ENCODE measurements at places on chromosomes 2 and 18. TPM values are rescaled to one million over a fixed set of nuclear protein-coding genes. Genes with fewer than 3 reads are reported as not detected.

DNA sequence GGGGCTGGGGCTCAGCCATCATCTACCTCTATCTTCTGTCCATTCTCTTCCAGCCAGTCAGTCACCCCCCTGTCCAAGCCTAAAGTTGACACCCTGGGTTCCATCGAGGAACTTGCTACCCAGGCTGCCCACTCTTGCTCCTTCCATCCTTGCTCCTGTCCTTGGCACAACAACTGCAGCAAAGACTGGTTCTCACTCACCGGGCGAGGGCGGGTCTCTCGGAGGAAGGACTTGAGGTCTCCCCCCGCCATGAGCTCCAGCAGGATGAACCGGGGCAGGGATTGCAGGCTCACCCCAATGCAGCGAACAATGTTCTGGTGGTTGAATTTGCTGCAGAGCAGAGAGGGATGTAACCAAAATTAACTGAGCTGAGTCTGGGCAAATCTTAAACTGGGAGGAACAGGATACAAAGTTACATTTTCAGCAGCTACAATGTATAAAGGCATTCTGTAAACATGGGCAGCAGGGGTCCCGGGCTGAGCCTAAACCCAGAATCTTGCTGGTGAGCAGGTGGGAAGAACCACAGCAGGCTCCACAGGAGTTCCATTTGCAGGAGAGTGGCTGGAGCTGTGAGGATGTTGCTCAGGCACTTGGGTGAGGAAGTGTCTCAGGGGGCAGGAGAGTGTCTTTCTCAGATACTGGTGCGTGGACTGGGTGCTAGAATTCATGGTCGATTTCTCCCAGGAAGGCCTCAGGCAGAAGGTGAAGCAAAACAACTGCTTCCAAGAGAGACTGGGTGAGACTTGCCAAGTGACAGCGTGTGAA is 105.5 kb downstream of the CLIP4 start:
- H3K27me3 ChIP-seq, result no peaks in the 10 kb centered on the region
- no peak overlapping the region for H3K4me3 ChIP-seq
- no peak for DNase-seq
- no peak overlapping the region for H3K27ac ChIP-seq
- no peaks in the 10 kb centered on the region for H3K36me3 ChIP-seq

GRCh38 chr2:22279541-22279940 is 1105.4 kb upstream of the KLHL29 start:
- no peak overlapping the region for H3K4me3 ChIP-seq
- no peak for DNase-seq
- no peaks in the 10 kb centered on the region for H3K27me3 ChIP-seq
- no peak overlapping the region for H3K27ac ChIP-seq
- H3K4me1 ChIP-seq, result no peaks in the 10 kb centered on the region

DNA sequence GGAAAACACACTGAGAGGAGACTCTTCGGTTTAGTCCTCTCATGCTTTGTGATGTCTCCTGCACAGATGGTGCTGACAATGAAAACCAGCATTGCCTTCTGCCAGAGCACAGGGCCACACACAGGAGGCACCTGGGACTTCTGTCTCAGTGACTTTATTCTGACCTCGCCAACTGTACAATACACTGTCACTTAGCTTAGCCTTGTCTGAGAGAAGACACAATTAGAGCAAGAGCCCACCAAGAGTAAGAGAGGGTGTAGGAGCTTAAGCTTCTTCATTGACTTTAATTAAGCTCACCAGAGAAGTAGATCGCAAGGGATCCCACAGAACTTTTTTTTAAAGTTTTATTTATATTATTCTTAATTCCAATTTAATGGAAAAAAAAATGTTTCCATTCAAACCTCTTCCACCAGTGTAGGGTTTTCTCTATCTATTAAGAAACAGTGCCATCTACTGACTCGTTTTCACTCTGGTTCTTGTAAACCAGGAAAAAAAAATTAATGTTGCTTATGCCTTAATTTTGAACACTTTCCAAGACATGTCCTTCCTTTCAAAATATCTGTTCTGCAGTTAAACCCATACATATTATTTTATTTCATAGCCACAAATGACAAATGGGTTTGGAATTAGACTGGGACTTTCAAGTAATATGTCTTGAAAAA is 42.4 kb upstream of the DDX18 start:
- no peaks in the 10 kb centered on the region for H3K27me3 ChIP-seq
- H3K36me3 ChIP-seq, result no peaks in the 10 kb centered on the region
- H3K4me1 ChIP-seq, result no peaks in the 10 kb centered on the region
- no peak overlapping the region for H3K27ac ChIP-seq

DNA sequence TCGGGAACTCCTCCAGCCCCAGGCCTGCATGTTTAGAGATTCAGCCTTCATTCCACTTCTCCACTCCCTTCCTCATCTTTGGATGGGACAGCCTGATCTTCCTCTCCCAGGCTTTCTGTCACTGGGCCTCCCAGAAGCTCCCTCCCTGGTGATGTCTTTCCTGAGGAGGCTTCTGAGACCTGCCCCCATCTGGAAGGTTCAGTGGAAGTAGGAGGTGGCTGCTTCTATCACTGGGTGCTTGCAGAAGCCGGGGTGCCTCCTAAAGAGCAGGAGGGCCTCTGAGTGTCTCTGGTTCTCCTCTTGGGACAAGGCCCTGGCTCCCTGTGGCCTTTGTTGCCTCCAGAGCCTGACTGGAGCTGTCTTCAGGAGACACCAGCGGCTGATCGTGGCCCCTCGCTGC is 108.7 kb downstream of the CELF4 start:
- no peak for DNase-seq
- H3K27me3 ChIP-seq, result no peaks in the 10 kb centered on the region
- H3K27ac ChIP-seq, result no peak overlapping the region
- H3K36me3 ChIP-seq, result no peaks in the 10 kb centered on the region

The NCKAP5 gene
- 0.75 TPM for total RNA-seq

- DNase-seq, result no peak
- peaks cover 10% of the 10 kb centered on the region for H3K36me3 ChIP-seq
- H3K4me1 ChIP-seq, result no peaks in the 10 kb centered on the region
- no peaks in the 10 kb centered on the region for H3K27me3 ChIP-seq
Measured at GRCh38 chr2:232329716-232330067, 48.9 kb upstream of the ALPP start.

- H3K36me3 ChIP-seq, result no peaks in the 10 kb centered on the region
- H3K4me3 ChIP-seq, result no peak overlapping the region
- DNase-seq, result no peak
- H3K27me3 ChIP-seq, result no peaks in the 10 kb centered on the region
Measured at GRCh38 chr2:234444242-234444730, 52.6 kb downstream of the ARL4C start.

- H3K36me3 ChIP-seq, result no peaks in the 10 kb centered on the region
- no peaks in the 10 kb centered on the region for H3K27me3 ChIP-seq
- no peak overlapping the region for H3K4me3 ChIP-seq
Measured at GRCh38 chr2:200225951-200226350, 80.5 kb upstream of the SPATS2L start.

The CD8B2 gene
- not detected for total RNA-seq

The OBSL1 gene
- total RNA-seq, result 151 TPM

The NTSR2 gene
- not detected for total RNA-seq

The SOX11 gene
- not detected for total RNA-seq

The MYCN gene
- total RNA-seq, result not detected

DNA sequence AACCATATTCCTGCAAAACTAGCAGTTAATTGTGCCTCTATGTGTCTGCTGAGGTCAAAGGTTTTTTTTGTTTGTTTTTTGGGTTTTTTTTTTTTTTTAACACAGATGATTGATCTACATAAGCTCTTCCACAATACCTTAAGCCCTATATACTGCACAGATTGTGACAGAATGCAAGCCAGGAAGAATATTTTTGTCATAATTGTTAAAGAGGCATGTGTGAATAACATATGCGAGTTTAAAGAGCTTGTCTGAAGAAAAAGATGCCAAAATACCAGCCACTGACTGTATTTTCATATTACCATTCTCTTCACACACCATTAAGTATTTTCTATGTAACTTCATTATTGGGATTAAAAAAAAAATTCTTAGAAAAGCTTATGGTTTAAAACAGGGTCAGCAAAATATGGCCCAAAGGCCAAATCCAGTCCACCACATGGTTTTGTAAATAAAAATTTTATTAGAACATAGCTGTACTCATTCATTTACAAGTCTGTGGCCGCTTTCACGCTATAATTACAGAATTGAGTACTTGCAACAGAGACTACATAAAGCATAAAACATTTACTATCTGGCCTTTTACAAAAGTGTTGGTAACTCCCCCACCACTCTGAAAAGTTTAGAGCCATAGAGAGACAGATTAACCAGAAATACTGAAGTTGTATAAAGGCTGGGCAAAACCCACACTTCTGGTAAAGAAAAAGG is 89.9 kb downstream of the TRIP12 start:
- H3K27ac ChIP-seq, result no peak overlapping the region
- H3K4me1 ChIP-seq, result no peaks in the 10 kb centered on the region
- DNase-seq, result no peak
- no peak overlapping the region for H3K4me3 ChIP-seq

The ASPRV1 gene
- 4.3 TPM for total RNA-seq

DNA sequence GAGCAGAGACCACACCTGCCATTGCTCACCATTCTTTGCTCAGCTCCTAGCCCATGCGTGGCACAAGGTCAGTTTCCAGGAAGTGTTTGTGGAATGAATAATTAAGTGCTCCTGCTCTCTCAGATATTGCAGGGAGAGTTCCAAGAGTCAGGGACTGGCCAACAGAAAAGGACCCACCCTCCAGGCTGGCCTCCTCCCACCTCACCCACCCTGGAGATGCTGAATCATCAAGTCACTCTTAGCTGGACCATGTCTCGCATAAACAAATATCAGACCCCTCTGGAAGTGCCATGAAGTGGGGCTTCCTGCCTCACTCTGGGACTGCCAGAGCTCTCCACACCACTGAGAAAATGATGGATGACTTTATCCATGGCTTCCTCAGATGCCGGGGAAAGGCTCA is 256.0 kb downstream of the TNS1 start:
- H3K27me3 ChIP-seq, result no peaks in the 10 kb centered on the region
- H3K27ac ChIP-seq, result peak overlapping the region; percentile 51
- peaks cover 11% of the 10 kb centered on the region for H3K4me1 ChIP-seq
- H3K4me3 ChIP-seq, result no peak overlapping the region
- H3K36me3 ChIP-seq, result no peaks in the 10 kb centered on the region

GRCh38 chr2:58533376-58533775 is 292.3 kb upstream of the FANCL start:
- H3K36me3 ChIP-seq, result no peaks in the 10 kb centered on the region
- no peaks in the 10 kb centered on the region for H3K27me3 ChIP-seq
- H3K27ac ChIP-seq, result no peak overlapping the region
- no peaks in the 10 kb centered on the region for H3K4me1 ChIP-seq
- no peak overlapping the region for H3K4me3 ChIP-seq
- no peak for DNase-seq

The GALR1 gene
- not detected for total RNA-seq

GRCh38 chr2:105787376-105788318 is 42.9 kb downstream of the NCK2 start:
- peaks cover 32% of the 10 kb centered on the region for H3K4me1 ChIP-seq
- no peaks in the 10 kb centered on the region for H3K27me3 ChIP-seq
- peak; percentile 35 for DNase-seq
- no peak overlapping the region for H3K4me3 ChIP-seq

The TFCP2L1 gene
- total RNA-seq, result 5.5 TPM

The AGXT gene
- total RNA-seq, result not detected

GRCh38 chr2:145771525-145771924 is 1251.6 kb upstream of the ZEB2 start:
- H3K36me3 ChIP-seq, result no peaks in the 10 kb centered on the region
- H3K27ac ChIP-seq, result no peak overlapping the region
- no peaks in the 10 kb centered on the region for H3K27me3 ChIP-seq

- no peak overlapping the region for H3K27ac ChIP-seq
- H3K4me1 ChIP-seq, result no peaks in the 10 kb centered on the region
- H3K27me3 ChIP-seq, result no peaks in the 10 kb centered on the region
Measured at GRCh38 chr18:5961097-5961827, 65.9 kb upstream of the TMEM200C start.

The ANKRD29 gene
- 118 TPM for total RNA-seq

- H3K27me3 ChIP-seq, result no peaks in the 10 kb centered on the region
- no peak for DNase-seq
- no peak overlapping the region for H3K4me3 ChIP-seq
- no peaks in the 10 kb centered on the region for H3K4me1 ChIP-seq
- H3K36me3 ChIP-seq, result peaks cover 51% of the 10 kb centered on the region
- no peak overlapping the region for H3K27ac ChIP-seq
Measured at GRCh38 chr18:62569081-62569655, 46.3 kb downstream of the ZCCHC2 start.

The PAX8 gene
- total RNA-seq, result 0.11 TPM

DNA sequence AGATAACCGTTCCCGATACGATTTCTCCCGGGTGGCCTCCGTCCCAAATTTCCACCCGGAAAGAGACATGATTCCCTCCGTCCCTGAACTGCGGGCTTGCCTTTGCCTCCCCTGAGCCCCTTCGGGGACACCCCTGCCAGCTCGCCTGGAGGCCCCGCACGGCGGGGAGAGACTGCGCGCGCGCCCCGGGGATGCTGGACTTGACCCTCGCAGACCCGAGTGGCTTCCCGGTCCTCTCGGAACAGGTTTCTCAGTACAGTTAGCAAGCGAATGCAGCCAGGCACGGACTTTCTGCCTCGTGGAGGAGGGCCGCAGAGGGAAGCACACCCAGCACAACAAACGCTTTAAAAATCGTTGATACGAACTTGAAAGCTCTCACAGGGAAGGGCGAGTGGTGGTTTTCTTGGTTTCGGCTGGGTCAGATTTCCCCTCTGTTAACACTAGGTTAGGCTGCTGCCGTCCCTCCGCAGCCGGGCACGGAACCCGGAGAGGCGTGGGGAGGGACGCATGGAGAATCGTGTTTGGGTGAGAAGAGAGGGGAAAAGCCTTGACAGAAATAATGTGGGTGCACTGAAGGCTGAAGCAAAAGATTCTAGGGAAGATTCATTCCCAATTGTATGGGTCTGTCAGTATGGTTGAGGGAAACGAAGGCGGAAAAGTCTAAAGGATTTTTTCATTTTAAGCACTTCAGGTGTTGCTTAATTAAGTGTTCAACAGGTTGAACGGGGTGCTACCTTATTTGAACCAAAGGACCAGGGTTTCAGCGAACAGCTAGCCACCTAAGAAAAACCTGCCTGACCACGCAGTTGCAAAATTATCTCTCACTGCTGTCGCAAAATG is 916 bp downstream of the TNFRSF11A start:
- peak overlapping the region; percentile 51 for H3K4me3 ChIP-seq
- peaks cover 3% of the 10 kb centered on the region for H3K27me3 ChIP-seq
- no peak for DNase-seq
- H3K27ac ChIP-seq, result no peak overlapping the region
- no peaks in the 10 kb centered on the region for H3K36me3 ChIP-seq

GRCh38 chr2:128692895-128693742 is 374.5 kb upstream of the HS6ST1 start:
- no peaks in the 10 kb centered on the region for H3K36me3 ChIP-seq
- H3K4me1 ChIP-seq, result no peaks in the 10 kb centered on the region
